ENCODE measurements at places on chromosomes 2 and 18. TPM values are rescaled to one million over a fixed set of nuclear protein-coding genes. Genes with fewer than 3 reads are reported as not detected.

KIAA2012 gene
- not detected for total RNA-seq

POTEC gene
- total RNA-seq = not detected

HOXD4 gene
- total RNA-seq = 0.41 TPM

KCNG2 gene
- total RNA-seq = not detected

C1GALT1C1L gene
- 2.6 TPM for total RNA-seq

MYO7B gene
- total RNA-seq = 0.14 TPM

CNTNAP5 gene
- not detected for total RNA-seq

REG3G gene
- not detected for total RNA-seq

MAPK4 gene
- 0.33 TPM for total RNA-seq

PTPRM gene
- 34.5 TPM for total RNA-seq

HOXD1 gene
- 0.26 TPM for total RNA-seq

UPP2 gene
- total RNA-seq = not detected

PLEKHH2 gene
- total RNA-seq = 2.1 TPM

FAM228A gene
- total RNA-seq = not detected

ERICH2 gene
- not detected for total RNA-seq

LYPD6B gene
- total RNA-seq = not detected

SLC4A5 gene
- total RNA-seq = 0.29 TPM

SLC11A1 gene
- 0.21 TPM for total RNA-seq

CACNB4 gene
- 0.14 TPM for total RNA-seq

ATP8B1 gene
- total RNA-seq = 5.5 TPM

ALPI gene
- total RNA-seq = not detected

LYPD6 gene
- 0.07 TPM for total RNA-seq

DLX2 gene
- 0.49 TPM for total RNA-seq

KCNG3 gene
- total RNA-seq = 0.67 TPM

MC4R gene
- not detected for total RNA-seq

CPLX4 gene
- total RNA-seq = not detected

WNT10A gene
- total RNA-seq = 0.10 TPM

CD8B2 gene
- not detected for total RNA-seq

TNP1 gene
- total RNA-seq = not detected

HTR2B gene
- 0.03 TPM for total RNA-seq

ADCY3 gene
- 75.5 TPM for total RNA-seq

DOCK10 gene
- total RNA-seq = 23.3 TPM

PLEK gene
- total RNA-seq = not detected

NEU4 gene
- 0.17 TPM for total RNA-seq

RBM44 gene
- total RNA-seq = 0.16 TPM

GAL3ST2 gene
- total RNA-seq = 0.22 TPM

DUSP2 gene
- total RNA-seq = 0.29 TPM

POTEJ gene
- total RNA-seq = not detected

CD207 gene
- total RNA-seq = not detected

PLCD4 gene
- 0.80 TPM for total RNA-seq

KCNS3 gene
- total RNA-seq = 1.4 TPM

LIPG gene
- total RNA-seq = 0.24 TPM

GPR17 gene
- total RNA-seq = not detected

UNC80 gene
- not detected for total RNA-seq

RGPD5 gene
- total RNA-seq = 4.8 TPM

FNDC4 gene
- total RNA-seq = 4.5 TPM

Measured in A549 treated with AZD2906 at 1 μM for 4 hours (cell line).